Mesothelial cell of epicardium (in vitro differentiated cells): ENCODE measurements at places on chromosomes 2 and 18. TPM values are rescaled to one million over a fixed set of nuclear protein-coding genes. Genes with fewer than 3 reads are reported as not detected.

DNA sequence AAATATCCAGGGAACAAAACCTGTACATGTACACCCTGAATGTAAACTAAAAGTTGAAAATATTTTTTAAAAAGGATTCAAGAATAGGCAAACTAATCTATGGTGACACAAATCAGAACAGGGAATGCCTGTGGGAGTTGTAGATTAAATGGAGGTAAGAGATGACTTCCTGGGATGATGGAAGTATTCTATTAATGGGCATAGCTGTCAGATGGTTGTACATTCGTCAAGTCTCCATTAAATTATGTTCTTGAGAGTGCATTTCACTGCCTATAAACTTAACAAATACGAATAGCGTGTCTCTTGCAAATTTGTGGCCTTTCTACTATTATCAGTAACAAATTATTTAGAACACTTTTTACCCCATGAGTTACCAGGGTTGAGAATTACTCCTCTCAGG, 207.0 kb downstream of the HNMT start:
- DNase-seq = no peak

- DNase-seq = no peak
Measured at GRCh38 chr2:164495491-164496223, 125.6 kb downstream of the GRB14 start.

GRCh38 chr2:45844796-45845457, 193.5 kb downstream of the PRKCE start:
- DNase-seq = no peak

- DNase-seq = no peak
Measured at GRCh38 chr2:188850786-188851185, 123.4 kb upstream of the COL3A1 start.

The SLC9A4 gene
- 0.07 to 0.11 TPM (median 0.11 TPM) in 3 replicates for total RNA-seq
